Kidney capillary endothelial cell (primary cell): ENCODE measurements at places on chromosomes 3 and 15.
A peak's percentile ranks its signal among the peaks of the same experiment; 100 is the strongest.

DNA sequence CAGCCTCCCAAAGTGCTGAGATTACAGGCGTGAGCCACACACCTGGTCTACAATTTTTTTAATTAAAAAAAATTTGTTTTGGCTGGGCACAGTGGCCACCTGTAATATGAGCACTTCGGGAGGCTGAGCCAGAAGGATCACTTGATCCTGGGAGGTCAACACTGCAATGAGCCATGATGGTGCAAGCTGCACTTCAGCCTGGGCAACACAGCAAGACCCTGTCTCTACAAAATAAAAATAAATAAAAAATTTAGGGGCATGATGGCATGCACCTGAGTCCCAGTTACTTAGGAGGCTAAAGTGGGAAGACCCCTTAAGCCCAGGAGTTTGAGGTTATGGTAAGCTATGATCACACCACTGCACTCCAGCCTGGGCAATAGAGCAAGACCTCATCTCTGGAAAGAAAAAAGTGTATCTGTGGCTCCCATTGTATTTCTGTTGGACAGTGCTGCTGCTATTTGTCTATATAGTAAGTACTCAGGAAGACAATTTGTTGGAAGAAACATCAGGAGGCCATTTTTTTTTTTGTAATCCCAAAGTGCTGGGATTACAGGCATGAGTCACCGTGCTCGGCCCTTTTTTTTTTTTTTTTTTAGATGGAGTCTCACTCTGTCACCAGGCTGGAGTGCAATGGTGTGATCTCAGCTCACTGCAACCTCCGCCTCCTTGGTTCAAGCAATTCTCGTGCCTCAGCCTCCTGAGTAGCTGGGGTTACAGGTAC, 27.5 kb upstream of the SH3BP5 start:
- DNase-seq = no peak

DNA sequence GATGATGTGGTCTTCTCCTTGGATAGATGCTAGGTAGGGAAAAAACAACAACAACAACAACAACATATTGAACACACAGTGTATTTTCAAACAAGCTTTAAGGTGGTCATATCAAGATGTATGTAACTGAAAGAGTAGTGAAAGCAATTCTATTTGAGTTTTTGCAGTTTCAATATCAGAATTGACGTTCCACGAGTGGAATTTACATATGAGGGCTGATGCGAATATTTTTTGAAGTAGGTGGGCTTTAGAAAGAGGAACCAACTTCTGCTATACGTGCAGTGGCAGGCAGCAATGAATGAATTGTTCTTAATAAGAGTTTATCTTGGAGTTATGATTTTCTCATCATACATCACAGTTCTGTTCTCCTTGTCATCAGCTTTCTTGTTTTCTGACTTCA, 151.9 kb upstream of the CNTN3 start:
- no peak for DNase-seq

GRCh38 chr3:46245146-46245545, 2.9 kb downstream of the CCR3 start:
- no peak for DNase-seq

GRCh38 chr15:96807361-96807760, 476.9 kb downstream of the NR2F2 start:
- no peak for DNase-seq

DNA sequence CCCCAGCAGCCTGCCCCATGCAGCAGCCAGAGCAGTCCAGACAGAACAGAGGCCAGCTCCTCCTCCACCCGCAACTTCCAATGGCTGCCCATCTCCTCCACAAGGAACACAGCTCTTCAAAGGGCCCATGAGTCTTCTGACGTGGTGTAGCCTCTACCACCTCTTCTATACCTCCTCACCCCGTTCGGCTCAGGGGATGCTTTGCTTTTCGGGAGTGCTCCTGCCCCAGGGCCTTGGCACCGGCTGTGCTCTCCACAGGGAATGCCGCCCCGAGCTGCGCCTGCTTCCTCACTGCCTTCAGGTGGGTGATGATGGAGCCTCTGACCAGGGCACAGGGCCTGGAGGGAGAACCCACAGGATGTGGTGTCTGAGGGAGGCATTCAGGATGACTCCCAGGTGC, 14.6 kb downstream of the DNAJB8 start:
- DNase-seq = no peak

DNA sequence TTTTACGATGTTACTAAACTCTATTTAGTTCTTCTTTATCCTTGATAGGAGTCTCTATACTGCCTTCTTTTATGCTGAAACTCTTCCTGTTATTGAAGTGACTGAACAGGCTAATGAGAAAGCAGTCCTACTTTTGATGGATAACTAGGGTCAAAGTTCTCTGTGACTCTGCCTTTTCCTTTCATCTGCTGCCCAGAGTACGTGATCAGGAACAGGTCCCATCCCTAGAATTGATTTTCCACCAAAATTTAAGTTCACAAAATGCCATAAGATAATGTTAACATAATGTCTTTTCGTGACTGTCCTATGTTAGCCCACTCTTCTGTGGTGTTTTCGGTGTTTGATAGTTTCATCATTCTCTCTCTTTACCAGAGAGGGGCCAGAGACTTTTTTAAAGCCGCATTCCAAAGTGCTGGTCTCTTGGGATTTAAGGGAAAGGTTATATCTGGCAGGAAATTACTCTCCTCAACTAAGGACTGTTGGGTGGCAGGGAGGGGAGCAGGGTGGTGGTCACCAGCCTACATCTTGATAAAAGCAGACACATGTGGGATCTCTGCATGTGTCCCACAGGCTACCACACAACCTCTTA, 50.3 kb upstream of the PLXND1 start:
- DNase-seq = no peak

DNA sequence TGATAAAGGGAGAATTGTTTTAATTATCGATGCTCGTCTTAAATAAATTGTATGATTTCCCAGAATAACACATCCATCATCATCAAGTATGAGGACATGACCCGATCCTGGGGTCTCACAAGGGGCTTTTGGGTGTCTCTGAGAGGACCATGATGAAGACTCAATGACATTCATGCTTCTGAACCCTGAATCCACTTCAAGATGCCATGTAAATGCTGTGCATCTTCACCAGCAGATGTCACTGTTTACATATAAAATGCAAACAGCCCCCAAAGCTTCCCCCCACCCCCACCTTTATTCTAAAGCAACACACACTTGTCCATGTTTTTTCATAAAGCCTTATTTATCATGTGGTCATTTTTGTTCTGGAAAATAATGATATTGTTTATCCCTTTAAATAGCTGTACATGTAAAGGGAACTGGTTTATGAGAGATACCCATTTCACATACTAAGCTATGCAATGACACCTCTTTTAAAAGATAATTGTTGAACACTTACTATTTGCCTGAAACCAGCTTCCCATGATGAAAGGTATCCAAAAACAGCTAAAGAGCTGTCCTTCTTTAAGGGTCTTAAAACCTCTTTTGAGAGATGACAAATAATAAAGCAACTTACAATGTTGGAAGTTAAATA, 69.7 kb upstream of the UBE3A start:
- DNase-seq = peak; percentile 10

DNA sequence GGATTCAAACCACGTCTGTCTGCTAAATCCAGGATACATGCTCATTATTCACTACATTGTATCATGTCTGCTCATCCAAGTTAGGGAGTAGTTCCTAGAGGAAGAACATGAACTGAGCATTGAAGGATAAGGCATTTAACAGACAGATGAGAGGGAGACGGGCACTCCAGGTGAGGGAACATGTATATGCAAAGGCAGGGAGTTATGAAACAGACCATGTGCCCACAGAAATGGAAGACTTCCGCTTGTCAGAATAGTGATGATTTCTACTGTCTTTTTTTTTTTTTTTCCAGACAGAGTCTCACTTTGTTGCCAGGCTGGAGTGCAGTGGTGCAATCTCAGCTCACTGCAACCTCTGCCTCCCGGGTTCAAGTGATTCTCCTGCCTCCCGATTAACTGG, 5.0 kb upstream of the NDUFAF1 start:
- DNase-seq = no peak

DNA sequence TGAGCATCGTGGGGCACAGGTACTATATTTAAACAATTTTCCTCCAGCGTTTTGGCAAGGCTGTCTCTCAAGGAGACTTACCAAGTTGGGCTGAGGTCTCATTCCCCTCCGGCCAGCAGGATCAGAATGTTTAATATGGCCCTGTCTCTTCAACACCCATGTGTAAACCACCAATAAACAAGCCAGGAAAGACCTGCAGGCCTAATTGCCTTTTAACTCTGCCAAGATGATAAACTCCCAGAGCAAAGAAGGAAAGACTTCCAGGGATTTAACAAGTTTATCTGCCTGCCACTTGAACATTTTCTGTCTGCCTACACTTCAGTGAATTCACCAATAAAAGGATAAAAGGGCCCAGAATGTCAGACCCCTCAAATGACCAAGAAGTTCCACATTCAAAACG, 130.3 kb upstream of the WNT5A start:
- DNase-seq = no peak

GRCh38 chr3:149462581-149463011, 11.9 kb upstream of the TM4SF4 start:
- DNase-seq = no peak

DNA sequence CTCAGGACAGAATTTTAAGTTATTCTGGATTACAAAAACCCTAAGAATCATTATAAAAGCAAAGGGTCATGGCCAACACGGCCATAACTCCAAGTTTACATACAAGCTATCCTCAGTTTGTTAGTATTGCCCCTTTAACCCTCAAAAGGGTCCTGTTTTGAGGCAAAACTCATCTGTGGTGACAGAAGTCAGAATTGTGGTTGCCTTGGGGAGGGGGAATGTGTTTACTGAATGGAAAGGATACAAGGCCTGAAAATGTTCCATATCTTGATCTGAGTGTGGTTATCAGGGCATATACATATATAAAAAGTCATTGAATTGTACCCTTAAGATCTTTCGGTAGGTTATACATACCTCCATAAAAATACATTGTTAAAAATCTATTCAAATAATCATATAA, 2.1 kb downstream of the SFMBT1 start:
- DNase-seq = no peak

DNA sequence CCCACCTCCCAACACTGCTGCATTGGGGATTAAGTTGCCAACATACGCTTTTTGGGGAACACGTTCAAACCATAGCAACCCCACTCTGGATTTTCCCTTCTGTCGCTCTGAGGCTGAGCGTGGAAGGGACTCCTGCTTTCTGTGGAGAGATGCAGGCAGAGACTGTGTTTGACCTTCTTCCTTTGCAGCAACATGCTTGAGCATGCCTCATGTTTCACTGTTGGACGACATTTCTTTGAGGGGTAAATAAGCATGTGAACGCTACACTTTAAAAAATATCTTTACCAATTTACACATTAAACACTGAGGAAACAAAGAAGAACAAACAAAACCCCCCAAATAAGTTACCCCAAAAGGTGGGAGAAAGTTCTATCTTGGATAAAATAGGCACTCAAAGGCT, 14.2 kb upstream of the MAPK6 start:
- no peak for DNase-seq

DNA sequence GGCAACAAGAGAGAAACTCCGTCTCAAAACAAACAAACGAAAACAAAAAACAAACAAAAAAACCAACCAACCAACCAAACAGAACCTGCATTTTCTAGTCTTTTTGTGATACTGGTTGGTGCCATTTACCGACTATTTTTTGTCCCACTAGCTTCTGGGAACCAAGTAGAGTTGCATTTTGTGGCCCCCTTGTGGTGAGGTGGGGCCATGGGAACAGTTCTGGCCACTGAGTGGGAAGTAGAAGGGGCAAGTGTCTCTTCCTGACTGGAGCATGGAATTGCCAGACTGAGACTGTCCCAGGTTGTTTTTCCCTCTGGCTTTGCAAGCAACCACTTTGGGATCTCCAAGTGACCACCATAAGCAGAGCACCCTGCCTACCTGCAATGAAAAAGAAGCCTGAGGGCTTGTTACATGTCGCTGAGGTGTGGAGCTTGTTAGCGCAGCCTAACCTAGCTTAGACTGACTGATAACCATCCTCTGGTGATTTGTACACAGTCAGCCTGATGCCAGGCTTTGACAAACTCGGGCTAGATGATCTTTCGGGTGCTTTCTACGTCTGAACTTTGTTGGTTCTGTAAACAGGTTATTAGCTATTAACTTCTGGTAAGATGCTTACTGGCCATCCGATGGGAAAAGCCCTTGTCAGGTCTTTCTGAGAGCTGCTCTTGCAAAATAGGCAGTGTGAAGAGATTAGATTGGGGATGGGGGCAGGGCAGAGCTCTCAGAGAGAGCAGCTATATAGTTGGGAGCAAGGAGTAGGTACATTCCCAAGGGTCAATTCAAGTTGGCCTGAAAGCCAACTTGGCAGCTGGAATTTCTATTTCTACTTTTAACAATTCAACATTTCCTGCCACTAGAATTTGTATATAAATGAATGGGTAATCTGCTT, 172.2 kb downstream of the SSR3 start:
- DNase-seq = no peak

- DNase-seq = no peak
These were observed 85.6 kb downstream of the EPHA6 start for GRCh38 chr3:96900031-96900430.

GRCh38 chr3:52063026-52063723, 6.8 kb upstream of the DUSP7 start:
- no peak for DNase-seq

- no peak for DNase-seq
These were observed 66.9 kb downstream of the CEP63 start for GRCh38 chr3:134552784-134553183.

GRCh38 chr15:74614744-74615507, 710 bp upstream of the CLK3 start:
- peak; percentile 67 for DNase-seq

- peak; percentile 68 for DNase-seq
These were observed 417.3 kb downstream of the OTOL1 start for GRCh38 chr3:161913786-161914389.

- DNase-seq = no peak
These were observed 445.5 kb upstream of the TBL1XR1 start for GRCh38 chr3:177642804-177643125.

DNA sequence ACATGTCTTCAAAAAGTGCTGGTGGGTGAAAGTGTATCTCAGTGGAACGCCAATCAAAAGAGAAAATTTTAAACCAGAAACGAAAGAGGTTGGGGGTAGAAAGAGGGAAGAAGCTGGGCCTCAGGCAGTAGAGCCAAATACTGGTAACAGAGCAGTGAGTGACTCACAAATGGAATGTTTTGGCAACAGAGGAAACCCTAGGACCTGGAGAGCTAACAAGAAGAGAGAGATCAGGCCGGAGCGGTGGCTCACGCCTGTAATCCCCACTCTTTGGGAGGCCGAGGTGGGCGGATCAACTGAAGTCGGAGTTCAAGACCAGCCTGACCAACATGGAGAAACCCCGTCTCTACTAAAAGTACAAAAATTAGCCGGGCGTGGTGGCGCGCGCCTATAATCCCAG, 450.8 kb upstream of the NAALADL2 start:
- DNase-seq = no peak

DNA sequence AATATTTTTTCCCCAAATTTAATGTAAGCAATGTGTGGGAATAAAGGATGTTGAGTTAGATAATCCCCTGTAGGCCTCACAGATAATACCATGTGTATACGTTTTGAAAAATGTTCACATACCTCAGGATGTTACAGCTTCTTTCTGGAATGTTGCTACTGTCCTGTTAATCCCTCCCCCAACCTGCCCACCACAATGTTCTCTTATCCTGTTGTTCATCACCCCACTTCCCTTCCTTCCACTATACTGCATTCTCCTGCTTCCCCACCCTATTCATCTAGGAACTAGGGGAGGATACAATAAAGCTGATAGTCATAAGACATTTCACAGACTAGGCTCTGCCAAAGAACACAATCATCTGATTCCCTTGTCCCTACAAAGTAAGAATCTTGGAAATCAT, 92.1 kb downstream of the IGF2BP2 start:
- peak; percentile 92 for DNase-seq

- no peak for DNase-seq
These were observed 6.4 kb downstream of the ZDHHC23 start for GRCh38 chr3:113954091-113954685.

GRCh38 chr3:23953523-23953922, 8.4 kb downstream of the NR1D2 start:
- DNase-seq = no peak
